ENCODE measurements at places on chromosomes 16 and 17.

DNA sequence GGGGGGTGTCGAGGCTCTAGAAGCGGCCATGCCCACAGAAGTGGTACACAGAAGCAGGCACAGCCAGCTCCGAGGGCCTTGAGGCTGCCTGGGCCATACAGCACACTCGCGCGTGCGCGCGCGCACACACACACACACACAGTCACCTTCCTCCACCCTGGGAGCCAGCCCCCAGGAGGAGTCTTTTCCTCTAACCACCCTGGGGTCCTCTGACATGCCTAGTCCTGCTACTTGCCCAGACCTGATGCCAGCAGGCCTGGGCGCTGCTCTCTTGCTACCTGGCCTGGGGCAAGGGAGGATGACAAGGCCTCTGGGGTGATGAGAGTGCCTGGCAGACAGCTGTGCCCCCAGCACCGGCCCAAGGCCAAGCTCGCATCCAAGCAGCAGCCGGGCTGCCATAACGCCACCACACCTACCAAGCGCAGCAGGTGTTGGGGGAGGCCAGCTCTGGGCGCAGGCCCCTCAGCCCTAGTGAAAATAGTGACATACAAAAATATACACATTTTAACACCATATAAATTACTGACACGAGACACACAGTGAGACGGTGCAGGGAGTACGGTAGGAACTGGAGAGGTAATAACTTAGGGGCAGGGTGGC is 41.1 kb downstream of the TSC2 start:
- DNase-seq, result no peak

- no peak for DNase-seq
Measured at GRCh38 chr17:68352041-68352440, 60.7 kb downstream of the ARSG start.

- peak; percentile 47 for DNase-seq
Measured at GRCh38 chr17:17416400-17417360, 60.1 kb upstream of the MED9 start.

- DNase-seq, result no peak
Measured at GRCh38 chr16:68097895-68098294, 12.7 kb downstream of the NFATC3 start.

GRCh38 chr16:1488054-1488601 is 616 bp downstream of the PTX4 start:
- DNase-seq, result no peak

GRCh38 chr16:72532906-72533410 is 361.0 kb upstream of the PMFBP1 start:
- no peak for DNase-seq

GRCh38 chr16:87955302-87956097 is 4.3 kb downstream of the BANP start:
- peak; percentile 60 for DNase-seq

DNA sequence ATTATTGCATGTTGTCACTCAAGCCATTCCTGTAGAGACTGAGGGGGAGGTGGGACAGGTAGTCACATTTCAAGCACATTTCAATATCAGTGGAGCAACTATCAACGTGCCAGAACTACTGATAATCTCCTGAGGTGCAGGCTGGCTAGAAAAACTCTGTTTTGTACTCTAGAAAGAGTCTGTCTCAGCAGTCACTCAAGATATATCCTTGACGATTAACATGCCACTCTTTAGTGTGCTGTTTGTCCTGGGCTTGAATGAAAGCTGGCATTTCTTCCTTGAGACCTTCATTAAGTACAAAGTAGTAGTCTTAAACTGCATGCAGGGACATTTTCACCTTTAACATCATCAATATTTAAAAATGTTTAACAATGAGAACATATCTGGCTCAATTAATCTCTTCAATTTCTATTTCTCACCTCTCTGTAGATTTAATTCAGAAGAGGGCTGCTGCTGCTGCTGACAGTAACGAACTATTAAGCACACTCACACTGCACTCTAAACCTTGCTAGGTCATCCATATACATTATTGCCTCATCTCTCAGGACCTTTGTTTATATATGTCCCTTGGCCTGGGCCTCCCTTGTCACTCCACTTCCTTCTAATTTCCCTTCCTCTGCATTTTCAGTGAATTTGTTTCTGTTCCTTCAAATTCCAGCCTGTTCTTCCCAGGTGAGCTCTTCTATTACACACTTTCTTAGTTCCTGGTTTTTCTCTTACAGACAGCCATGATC is 412.0 kb downstream of the HAPSTR1 start:
- no peak for DNase-seq

DNA sequence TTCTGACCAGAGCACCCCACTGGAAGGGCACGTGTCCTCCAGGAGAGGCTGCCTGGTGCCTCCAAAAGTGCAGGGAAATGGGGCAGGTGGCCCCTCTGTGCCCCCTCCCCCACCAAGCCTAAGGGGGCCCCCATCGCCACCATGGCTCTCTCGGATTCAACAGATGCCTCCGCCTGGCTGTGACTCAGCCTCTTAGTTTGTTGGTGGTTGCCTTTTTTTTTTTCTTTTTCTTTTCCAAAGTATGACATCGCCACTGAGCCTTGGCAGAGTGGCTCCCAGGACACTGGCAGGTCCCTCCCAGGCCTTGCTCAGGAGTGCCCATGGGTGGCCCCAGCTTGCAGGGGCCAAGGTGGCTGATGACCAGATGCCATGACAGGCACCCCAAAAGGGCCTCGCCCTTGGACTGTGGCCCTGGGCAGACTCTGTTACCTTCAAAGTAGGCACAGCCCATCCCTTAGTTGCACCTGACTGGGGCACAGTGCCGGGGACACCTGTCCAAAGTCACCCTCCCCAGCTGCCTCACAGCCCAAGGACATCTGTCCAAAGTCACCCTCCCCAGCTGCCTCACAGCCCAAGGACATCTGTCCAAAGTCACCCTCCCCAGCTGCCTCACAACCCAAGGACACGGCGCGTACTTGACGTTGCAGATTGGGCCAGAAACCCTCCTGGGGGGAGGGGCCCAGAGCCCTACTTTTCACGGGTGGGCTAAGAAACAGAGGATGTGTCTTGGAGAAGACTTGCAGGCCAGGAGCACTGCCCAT is 29.6 kb downstream of the NPTX1 start:
- no peak for DNase-seq

GRCh38 chr17:21356537-21357127 is 19.5 kb upstream of the KCNJ12 start:
- DNase-seq, result no peak

- DNase-seq, result no peak
Measured at GRCh38 chr17:7774055-7774521, 56.5 kb downstream of the DNAH2 start.
